Activated CD4-positive, alpha-beta T cell treated with anti-CD3 and anti-CD28 coated beads, Interleukin-2, amount 50 U/mL, for 24 hours (primary cell): ENCODE measurements at places on chromosomes 6 and 20.

DNA sequence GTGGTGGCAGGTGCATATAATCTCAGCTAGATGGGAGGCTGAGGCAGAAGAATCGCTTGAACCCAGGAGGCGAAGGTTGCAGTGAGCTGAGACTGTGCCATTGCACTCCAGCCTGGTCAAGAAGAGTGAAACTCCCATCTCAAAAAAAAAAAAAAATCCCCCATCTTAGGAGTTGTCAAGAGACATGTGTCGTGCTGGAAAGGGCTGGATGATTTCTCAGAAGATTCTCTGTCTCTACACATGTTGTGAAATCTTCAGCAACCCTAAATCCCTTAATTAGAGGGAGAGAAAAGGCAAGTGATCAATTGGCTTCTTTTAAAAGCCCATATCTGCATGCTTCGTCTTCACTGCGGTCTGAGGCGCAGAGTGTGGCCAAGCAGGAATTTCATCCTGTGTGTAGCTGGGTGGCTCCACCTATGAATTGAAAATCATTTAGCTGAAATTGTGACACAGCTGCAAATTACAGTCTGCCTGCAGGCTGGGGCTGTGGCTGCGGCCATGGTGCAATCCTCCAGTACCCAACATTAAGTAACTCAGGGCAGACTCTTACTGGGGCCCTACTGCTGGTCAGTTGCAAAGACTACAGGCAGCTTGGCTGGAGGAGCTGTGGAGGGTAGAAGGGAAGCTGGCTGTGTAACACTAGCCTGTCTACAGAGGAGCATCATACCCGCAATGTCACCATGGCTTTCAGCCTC, 3.2 kb upstream of the TGM3 start:
- no peak for DNase-seq

- peak; percentile 25 for DNase-seq
Measured at GRCh38 chr6:28269492-28269891, 2.5 kb downstream of the ZSCAN26 start.

DNA sequence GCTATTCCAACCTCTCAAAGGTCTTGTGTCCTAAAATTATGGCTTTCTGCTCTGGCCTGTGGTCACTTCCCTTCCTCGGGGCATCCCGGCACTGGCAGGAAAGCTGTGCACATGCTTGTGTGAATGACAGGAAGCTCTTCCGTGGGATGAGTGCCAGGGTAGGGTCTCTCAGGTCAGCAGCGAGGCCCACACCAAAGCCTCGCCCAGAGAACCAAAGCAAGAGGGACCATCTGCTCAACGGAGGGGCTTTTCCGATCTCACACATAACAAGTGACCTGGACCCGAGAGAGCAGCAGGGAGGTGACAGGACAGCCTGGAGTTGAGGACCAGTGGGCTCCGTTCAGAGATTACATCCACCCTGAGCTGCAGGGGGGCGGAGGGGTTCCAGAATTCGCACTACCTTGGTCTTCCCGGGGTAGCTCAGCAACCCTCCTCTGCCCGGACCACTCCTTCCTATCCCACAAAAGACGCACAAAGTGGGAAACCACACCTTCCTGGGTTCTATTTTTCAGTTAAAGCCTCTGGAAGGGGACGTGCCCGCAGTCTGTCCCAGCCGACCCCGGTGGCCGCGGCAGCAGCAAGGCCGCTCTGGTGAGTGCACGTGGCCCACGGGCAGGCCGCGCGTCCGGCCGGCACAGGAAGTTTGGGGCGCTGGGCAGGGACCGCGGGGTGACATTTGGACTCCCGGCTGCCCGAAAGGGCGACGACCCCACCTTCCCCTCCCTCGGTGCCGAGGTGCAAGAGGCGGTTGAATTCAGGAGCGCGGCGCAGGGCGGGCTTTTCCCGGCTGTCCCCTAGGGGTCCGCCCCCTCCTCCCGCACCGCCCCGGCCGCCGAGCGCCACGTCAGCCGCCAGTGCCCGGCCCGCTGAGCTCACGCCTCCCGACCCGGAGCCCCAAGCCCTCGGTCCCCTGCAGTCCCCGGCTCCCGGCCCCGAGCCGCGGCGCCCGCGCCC, 988 bp downstream of the TXNDC5 start:
- DNase-seq = peak; percentile 13

DNA sequence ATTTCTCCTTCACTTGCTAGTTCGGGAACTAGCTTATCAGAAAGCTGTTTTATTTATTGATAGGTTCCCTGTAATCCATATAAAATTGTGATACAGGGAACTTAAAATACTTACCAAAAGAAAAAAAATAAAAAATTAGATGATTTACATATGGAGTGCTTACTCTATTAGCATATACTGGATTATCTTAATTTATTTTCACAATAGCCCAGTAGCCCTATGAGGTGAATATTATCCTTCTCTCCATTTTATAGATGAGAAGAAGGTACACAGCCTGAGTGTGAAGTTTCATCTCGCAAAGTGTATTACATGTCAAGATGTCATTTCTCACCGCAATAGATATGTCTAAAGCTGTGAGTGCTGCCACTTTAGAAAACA, 463.5 kb downstream of the CDKAL1 start:
- no peak for DNase-seq

DNA sequence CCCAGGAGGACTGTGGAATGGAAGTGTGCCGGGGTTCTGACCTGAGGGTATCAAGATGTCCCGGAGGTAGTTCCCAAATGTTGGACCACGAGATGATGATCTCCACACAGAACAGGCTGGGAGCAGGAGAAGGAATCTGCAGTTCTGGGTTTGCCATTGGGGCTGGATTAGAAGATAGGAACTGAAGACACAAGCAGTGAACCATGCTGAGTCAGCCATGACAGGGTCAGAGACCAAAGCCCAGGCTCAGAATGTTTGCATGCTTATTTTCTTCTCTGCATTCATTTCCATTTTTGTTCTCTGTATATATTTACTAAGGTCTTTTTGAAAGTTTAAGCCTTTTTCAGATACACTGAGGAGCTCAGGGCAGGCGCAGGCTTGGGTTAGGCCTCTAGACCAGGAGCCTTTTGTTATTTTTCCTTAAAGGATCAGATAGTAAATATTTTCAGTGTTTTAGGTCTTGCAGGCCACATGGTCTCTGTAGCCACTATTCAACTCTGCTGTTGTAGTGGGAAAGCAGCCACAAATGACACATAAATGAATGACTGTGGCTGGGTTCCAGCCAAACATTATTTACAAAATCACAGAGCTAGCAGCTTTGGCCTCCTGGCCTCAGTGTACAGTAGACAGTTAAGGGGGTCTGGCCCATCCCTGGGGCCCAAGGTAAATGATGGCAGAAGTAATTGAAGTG, 28.5 kb downstream of the SLC35D3 start:
- DNase-seq = no peak

GRCh38 chr6:162058281-162058875, 669.2 kb downstream of the PRKN start:
- no peak for DNase-seq

- DNase-seq = no peak
Measured at GRCh38 chr6:18485660-18486435, 98.7 kb downstream of the RNF144B start.

- no peak for DNase-seq
Measured at GRCh38 chr6:28673417-28673786, 147.7 kb downstream of the GPX5 start.

DNA sequence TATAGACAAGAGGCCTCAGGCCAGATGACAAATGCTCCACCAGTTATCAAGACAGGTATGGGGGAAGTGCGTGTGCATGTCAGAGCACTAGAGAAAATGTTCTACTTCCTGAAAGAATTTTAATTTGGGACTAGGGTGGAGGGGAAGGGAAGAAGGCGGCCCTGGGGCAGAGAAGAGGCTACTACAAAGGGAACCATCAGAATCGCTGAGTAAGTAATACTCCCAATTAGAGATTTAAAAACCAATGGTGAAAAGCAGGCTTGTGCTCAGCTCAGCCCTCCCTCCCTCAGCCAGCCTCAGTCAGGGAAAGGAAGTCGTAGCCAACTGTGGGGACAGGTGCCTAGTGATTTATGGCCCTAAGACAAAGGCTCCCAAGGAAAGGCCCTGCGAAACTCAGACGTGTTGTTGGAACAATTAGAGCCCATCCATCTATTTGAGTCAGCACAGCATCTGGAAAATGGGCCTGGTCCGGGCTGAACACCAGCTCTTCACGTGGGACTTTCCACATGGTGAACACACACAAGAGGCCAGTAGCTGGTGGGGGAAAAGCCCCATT, 15.0 kb upstream of the MAFB start:
- DNase-seq = no peak

- DNase-seq = no peak
Measured at GRCh38 chr20:11912659-11913415, 4.9 kb upstream of the BTBD3 start.
